ENCODE measurements at places on chromosomes 13 and 19. TPM values are rescaled to one million over a fixed set of nuclear protein-coding genes. Genes with fewer than 3 reads are reported as not detected.

The CYP2F1 gene
- not detected for total RNA-seq

The CCDC8 gene
- total RNA-seq = 91.7 TPM

The SEMA6B gene
- total RNA-seq = 74.8 TPM

The WTIP gene
- total RNA-seq = 29.4 TPM

The DAND5 gene
- total RNA-seq = not detected

The FREM2 gene
- total RNA-seq = 37.8 TPM

The SIAH3 gene
- 3.9 TPM for total RNA-seq

The TEX30 gene
- total RNA-seq = 4.9 TPM

The TEX101 gene
- not detected for total RNA-seq

The MISP3 gene
- total RNA-seq = 19.4 TPM

The SWSAP1 gene
- 2.1 TPM for total RNA-seq

The GIPC3 gene
- total RNA-seq = 0.54 TPM

The ZNF229 gene
- 6.6 TPM for total RNA-seq

The ACP5 gene
- total RNA-seq = not detected

The CD33 gene
- not detected for total RNA-seq

The SIRT2 gene
- total RNA-seq = 33.4 TPM

The SIGLEC5 gene
- total RNA-seq = not detected

The ACP7 gene
- not detected for total RNA-seq

The FAM83E gene
- 1.6 TPM for total RNA-seq

The ONECUT3 gene
- not detected for total RNA-seq

The PNMA8B gene
- 8.8 TPM for total RNA-seq

The PLIN4 gene
- 0.07 TPM for total RNA-seq

The MED26 gene
- total RNA-seq = 15.1 TPM

The ZNF793 gene
- 20.3 TPM for total RNA-seq

The SMIM24 gene
- not detected for total RNA-seq

The CCDC106 gene
- 42.4 TPM for total RNA-seq

The PDCD2L gene
- total RNA-seq = 37.6 TPM

The SULT2B1 gene
- not detected for total RNA-seq

The TBC1D17 gene
- 25.4 TPM for total RNA-seq

The ZNF256 gene
- total RNA-seq = 12.5 TPM

The NXNL1 gene
- total RNA-seq = not detected

The USHBP1 gene
- 0.39 TPM for total RNA-seq

The LIM2 gene
- not detected for total RNA-seq

The FAM124A gene
- 0.18 TPM for total RNA-seq

The LGI4 gene
- 42.0 TPM for total RNA-seq

The ZNF17 gene
- 13.0 TPM for total RNA-seq

The RASL11A gene
- 1.9 TPM for total RNA-seq

The RRAS gene
- total RNA-seq = 42.6 TPM

The CGB2 gene
- not detected for total RNA-seq

The EDNRB gene
- 8.4 TPM for total RNA-seq

The ELSPBP1 gene
- not detected for total RNA-seq

The GNG7 gene
- 20.4 TPM for total RNA-seq

The PLK5 gene
- total RNA-seq = 0.04 TPM

The KLK11 gene
- not detected for total RNA-seq

The N4BP2L2 gene
- 137 TPM for total RNA-seq

The APC2 gene
- total RNA-seq = 0.42 TPM

The OR7A5 gene
- total RNA-seq = not detected

The CYP2A6 gene
- total RNA-seq = 0.42 TPM

The KIR3DL1 gene
- not detected for total RNA-seq

The MARK4 gene
- 65.3 TPM for total RNA-seq

The DHPS gene
- 113 TPM for total RNA-seq

The ZIC5 gene
- total RNA-seq = 0.56 TPM

The CABP5 gene
- total RNA-seq = not detected

The AXL gene
- 62.7 TPM for total RNA-seq

The ATP8A2 gene
- total RNA-seq = 1.6 TPM
